ENCODE measurements at places on chromosomes 11 and 22.

DNA sequence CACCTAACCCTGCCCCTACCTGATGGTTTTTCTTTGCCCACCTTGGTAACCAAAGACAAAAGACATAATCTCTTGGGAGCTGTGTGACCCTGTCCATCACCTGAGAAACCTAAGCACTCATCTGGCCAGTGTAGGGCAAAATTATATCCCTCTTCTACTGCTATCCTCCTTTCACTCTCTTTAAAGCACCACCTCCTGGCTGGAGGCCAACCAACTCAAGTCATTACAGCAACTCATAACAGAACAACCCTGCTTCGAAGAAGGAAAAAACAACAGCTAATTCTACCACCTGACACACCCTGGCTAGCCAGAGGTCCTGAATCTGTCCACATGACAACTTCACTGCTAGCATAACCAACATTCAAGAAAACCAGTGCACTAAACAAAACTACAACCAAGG lies 45.5 kb downstream of the GAS2 start:
- no peak for DNase-seq

DNA sequence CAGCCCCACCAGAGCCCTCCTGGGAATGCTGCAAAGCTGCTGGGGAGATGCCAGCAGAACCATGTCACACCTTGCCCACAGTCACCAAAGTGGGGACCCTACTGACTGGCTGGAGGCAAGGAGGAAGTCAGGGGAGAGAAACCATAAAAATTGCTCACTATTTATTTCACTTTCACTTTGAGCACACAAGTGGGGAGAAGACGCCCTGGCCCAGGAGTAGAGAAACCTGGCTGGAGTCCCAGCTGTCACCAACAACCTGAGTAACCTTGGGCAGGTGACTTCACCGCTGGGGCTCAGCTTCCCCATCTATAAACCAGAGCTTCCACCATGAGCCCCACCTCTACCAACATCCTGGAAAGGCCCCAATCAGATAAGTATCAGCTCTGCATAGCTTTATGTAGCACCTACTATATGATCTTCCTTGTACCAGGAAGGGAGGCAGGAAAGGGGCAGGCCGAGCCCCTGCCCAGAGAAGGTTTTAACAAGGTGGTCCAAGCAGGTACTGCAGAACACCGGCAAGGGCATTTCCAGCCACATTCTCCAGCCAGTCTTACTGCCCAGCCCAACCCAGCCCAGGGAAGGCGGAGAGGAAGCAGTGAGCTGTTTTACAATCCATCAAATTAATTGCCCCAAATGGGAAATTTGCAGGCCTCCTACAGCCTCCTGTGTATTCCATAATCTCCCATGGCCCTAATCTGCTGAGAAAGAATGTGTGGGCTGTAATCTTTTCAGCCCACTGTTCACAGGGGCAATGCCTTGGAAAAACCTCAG lies 27.6 kb downstream of the PLEKHA7 start:
- DNase-seq: peak; percentile 37

DNA sequence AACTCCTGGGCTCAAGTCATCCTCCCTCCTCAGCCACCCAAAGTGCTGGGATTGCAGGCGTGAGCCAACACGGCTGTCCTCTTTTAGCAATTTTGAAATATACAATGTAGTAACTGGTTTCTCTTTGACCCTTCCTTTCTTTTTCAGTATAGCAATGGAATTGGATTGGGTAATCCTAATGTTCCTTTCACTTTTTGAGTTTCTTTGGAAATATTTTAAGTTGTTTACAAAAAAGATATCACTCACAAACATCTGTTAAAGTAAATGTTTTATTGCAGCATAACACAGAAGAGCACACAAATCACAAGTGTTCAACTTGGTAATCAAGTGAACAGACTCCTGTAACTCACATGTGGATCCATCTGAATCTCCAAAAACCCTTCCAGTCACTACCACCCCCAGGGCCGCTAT lies 44.6 kb upstream of the EP300 start:
- DNase-seq: no peak

GRCh38 chr11:77370217-77370616 lies 68.7 kb upstream of the GDPD4 start:
- no peak for DNase-seq

GRCh38 chr11:27934830-27935145 lies 173.2 kb downstream of the KIF18A start:
- DNase-seq: no peak

Measured in stimulated activated CD4-positive, alpha-beta T cell treated with anti-CD3 and anti-CD28 coated beads, Interleukin-4, amount 100 ng/mL, for 48 hours (primary cell).